Skin of body (tissue), 3 donors: ENCODE measurements at places on chromosomes 4 and X. TPM values are rescaled to one million over a fixed set of nuclear protein-coding genes. Genes with fewer than 3 reads are reported as not detected.

DNA sequence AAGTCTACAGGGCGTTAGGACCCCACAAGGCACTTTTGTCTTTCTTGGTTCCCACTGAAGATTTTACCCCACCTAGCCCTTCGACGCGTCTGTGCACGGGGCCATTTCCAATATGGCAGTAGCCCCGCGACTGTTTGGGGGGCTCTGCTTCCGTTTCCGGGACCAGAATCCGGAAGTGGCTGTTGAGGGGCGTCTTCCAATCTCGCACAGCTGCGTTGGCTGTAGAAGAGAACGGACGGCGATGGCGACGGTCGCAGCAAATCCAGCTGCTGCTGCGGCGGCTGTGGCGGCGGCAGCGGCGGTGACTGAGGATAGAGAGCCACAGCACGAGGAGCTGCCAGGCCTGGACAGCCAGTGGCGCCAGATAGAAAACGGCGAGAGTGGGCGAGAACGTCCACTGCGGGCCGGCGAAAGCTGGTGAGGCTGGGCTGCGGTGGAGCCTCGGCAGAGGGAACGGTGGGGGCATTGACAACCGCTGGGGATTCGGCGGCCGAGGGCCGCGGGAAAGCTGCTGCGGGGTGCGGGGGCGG, at the start of gene USP11:
Gene USP11 (plus strand): TSS at position 207 of the 530 bp plus-strand sequence. CDS start 35 bp downstream, at position 242.
- peak; percentile 26 for DNase-seq

DNA sequence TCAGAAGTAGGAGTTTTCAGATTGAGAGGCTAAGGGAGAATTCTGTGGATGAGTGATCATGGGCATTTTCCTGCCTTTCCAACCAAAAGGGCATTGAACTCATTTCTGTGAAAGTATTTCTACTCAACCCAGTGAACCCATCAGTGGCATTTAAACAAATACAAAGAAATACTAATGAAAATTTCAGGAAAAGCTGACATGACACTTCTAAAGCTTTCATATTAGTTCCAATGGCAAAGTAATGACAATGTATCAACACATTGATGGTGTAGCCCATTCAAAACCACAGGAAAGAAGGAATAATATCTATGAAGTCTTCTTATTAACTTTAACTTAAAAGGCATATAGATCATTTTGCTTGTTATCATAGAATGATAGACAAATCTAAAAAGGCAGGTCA, 183.5 kb upstream of the ANXA10 start:
- DNase-seq, result no peak

DMP1 gene
- total RNA-seq, result not detected

- DNase-seq, result no peak
These were observed 29.0 kb downstream of the UTP14A start for GRCh38 chrX:129934952-129935351.

DNA sequence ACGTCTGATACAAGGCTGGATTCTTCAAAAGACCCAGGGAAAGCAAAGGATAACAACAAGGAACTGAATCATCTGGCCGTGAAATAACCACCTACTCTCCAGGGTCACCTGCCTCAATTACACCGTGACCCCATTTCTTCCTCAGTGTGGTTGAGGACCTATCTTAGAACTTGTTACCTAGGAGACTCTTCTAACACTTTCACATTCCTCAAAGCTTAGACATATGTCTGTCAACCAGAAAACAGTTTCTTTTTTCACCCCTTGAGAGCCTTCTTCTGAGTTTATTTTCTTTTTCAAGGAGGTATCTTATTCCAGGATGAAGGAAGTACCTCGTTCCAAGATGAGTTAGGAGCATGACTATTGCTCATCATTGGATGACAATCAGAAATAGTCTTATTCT, 337.8 kb downstream of the ARHGAP24 start:
- DNase-seq, result no peak

DNA sequence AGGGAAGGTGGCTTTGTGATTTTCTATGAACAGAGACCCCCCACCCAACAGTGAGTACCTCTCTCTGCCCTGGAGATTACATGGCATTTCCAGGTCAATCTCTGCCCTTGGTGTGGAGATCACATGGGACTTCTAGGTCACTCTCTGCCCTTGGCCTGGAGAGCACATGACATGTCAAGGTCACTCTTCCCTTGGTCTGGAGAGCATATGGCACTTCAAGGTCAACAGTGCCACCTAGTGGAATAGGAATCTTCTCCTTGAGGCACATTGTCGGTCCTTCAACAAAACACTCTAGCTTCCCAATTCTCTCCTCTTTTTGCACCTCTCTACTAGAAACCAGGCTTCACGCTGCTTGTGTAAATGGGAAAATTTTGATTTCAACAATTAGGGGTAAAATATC, 66.2 kb upstream of the TACR3 start:
- DNase-seq, result no peak

GRCh38 chrX:42988700-42989099, 210.7 kb upstream of the PPP1R2C start:
- no peak for DNase-seq

DNA sequence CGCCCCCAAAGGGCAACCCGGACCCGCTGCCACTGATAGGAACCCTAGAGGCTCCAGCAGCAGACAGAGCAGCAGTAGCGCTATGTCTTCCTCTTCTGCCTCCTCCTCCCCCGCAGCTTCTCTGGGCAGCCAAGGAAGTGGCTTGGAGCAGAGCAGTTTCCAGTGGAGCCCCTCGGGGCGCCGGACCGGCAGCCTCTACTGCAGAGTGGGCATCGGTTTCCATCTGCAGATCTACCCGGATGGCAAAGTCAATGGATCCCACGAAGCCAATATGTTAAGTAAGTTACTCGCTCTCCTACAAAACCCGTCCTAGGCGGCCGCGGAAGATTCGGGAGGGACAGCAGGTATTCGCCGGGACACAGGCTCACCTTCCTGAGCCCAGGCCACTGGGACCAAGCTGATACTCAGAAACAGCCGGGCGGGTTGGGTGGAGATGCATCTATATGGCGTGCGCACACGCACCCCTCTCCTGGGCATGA, 477 bp downstream of the FGF5 start:
- no peak for DNase-seq

HTN3 gene
- total RNA-seq, result not detected

DNA sequence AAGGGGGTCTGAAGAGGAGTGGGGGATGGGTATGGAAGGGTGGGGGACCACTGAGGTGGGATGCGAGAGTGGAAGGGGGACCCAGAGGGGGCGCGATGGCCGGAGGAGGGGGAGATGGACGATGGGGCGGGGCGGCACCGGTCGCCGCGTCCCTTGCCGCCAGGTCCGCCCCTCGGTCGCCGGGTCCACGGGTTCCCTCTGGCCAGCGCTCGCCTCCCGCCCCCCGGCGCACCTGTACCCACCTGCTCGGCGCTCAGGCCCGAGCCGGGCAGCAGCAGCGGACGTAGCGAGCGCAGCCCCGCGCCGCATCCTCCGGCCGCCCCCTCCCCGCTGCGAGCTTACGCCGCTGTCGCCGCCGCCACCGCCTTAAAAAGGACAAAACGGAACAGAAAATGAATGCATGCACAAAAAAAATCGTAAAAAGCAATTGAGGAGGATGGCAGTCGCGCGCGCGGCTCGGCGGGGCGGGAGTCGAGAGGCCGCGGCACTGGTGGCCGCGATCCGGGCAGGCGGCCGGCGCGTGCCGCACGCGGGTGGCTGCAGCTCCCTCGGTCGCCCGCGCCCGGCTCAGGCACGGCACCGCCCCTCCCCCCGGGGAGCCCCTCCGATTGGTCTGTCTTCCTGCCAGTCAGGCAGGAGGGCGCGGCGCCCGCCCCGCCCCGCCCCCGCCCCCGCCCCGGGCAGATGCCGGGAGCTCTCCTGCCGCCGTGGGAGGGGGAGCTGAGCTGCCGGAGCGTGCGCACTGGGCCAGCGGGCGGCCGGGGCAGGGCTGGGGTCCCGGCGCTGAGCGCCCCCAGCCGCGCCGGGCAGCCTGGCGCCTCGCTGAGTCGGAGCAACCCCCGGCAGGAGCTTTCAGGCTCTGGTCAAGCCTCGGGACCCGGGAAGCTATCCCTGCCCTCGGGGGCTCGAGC, at the start of gene JAKMIP1:
Gene JAKMIP1 (minus strand): TSS at position 539 of the 911 bp plus-strand sequence. CDS start 87,699 bp downstream, outside the sequence.
- DNase-seq, result peak; percentile 33

- no peak for DNase-seq
These were observed 119.8 kb downstream of the SPOCK3 start for GRCh38 chr4:167114416-167114971.

GRCh38 chrX:40671126-40671525, 23.8 kb upstream of the CXorf38 start:
- no peak for DNase-seq

- no peak for DNase-seq
These were observed 47.8 kb upstream of the CAMK2D start for GRCh38 chr4:113809311-113809710.

- DNase-seq, result no peak
These were observed 1408.9 kb upstream of the PCDH7 start for GRCh38 chr4:29311247-29311646.

DNA sequence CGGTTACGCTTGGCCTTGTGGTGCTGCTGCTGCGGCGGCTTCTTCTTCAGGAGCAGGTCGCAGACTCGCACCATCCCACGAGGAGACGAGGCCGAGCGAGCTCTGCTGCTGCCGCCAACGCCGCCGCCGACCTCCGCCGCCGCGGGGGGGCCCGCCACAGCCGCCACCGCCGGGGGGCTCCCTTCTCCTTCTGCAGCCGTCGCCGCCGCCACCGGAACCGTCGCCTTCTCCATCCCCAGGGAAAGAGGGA, 237 bp downstream of the ANKRD17 start:
- DNase-seq, result no peak

- peak; percentile 43 for DNase-seq
These were observed 172.3 kb downstream of the SHROOM3 start for GRCh38 chr4:76607266-76607799.

DNA sequence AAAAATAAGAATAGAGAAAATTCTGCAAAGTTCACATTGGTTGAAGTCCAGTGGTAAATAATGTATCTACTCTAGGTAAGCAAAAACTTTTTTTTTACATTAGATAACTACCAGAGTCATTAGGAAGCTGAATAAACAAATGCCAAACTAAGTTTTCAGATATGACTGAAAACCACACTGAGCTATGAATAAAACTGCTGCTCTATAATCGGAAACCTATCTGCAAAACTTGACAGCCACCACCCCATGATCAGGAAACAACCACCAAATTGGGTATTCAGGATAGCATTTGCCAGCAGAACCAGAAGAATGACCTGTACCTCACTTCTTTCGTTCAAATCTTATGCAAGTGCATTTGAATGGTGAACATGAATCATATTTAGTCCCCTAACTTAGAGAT, 173.0 kb upstream of the TET2 start:
- no peak for DNase-seq

- DNase-seq, result no peak
These were observed 129.6 kb downstream of the ZNF330 start for GRCh38 chr4:141350122-141350905.

- DNase-seq, result no peak
These were observed 393.4 kb downstream of the MID1IP1 start for GRCh38 chrX:39194673-39195072.

DNA sequence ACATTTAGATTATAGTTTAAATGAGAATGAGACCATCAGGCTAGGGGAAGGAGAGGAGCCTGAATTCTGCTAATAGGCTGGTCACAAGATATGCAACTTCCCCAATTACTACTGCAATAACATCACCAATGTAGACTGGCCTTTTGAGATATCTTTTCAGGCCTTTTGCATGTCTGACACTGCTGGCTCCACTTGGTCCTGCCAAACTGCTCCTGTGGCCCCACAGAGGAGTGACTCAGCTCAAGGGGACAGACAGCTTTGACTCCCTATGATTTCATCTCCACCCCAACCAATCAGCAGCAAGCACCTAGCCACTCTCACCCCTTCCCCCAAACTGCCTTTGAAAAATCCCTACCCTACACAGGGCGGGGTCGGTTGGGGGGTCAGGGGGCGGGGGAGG, 22.8 kb downstream of the GPRIN3 start:
- DNase-seq, result no peak

GRCh38 chrX:136718091-136718490, 62.6 kb downstream of the ARHGEF6 start:
- no peak for DNase-seq

CTBP1 gene
- 68.6 TPM for total RNA-seq

HOPX gene
- total RNA-seq, result 195 TPM

DNA sequence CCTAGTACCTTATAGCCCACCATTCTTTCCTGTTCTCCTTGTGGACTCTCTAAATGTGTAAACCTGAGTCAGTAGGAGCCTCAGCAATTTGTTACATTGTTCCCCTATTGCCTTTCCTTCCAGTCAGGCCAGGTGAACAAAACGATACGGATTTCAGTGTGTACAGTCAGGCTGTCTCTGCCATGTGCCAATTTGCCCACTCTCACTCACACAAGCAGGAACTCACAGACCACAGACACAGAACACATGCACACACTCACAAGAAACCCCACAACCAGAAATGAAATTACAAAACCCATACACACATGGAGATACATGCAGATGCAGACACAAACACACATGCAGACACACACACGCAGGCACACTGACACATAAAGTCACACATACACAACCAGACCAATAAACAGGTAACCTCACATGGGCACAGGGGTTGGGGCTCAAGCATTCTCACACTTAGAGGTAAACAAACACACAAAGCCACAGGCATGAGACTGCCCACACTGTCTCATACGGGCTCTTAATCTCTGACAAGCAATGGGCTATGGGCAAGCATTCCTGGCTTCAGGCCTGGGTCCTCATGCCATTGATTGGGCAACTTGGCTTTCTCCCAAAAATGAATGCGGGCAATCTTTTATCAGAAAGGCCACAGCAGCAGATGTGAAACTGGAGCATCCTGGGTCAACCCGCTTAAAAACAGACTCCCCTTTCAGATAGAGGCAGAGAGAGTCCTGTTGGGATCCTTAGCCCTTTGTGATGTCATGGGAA, 68.7 kb downstream of the NBDY start:
- DNase-seq, result no peak

GRCh38 chr4:82630079-82630478, 68.3 kb upstream of the TMEM150C start:
- DNase-seq, result no peak

- DNase-seq, result no peak
These were observed 751 bp upstream of the RGS12 start for GRCh38 chr4:3291969-3292570.

GRCh38 chr4:56317749-56318148, 69.5 kb downstream of the AASDH start:
- peak; percentile 41 for DNase-seq

DNA sequence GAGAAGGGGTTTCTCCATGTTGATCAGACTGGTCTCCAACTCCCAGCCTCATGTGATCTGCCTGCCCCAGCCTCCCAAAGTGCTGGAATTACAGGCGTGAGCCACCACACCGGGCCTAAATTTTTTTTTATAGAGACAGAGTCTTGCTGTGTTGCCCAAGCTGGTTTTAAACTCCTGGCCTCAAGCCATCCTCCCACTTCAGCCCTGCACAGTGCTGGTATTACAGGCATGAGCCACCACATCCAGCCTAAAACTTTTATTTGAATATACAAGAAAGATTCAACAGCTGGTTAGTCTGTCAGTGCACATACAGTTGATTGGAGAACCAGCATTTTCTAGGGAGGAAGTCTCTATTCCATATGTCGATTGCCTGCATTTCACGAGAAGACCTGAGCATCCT, 91.2 kb downstream of the LRP2BP start:
- no peak for DNase-seq
